ENCODE measurements at places on chromosomes 11 and 22.

GRCh38 chr11:8291421-8292350 lies 28.0 kb upstream of the LMO1 start:
- DNase-seq, result no peak

GRCh38 chr11:63869683-63870082 lies 30.8 kb downstream of the MARK2 start:
- no peak for DNase-seq

GRCh38 chr11:65867284-65868071 lies 5.1 kb downstream of the EFEMP2 start:
- DNase-seq, result no peak

- no peak for DNase-seq
These were observed 1291.7 kb downstream of the BRD1 start for GRCh38 chr22:48535868-48536540.

- no peak for DNase-seq
These were observed 17.3 kb downstream of the COMMD9 start for GRCh38 chr11:36271794-36272407.

DNA sequence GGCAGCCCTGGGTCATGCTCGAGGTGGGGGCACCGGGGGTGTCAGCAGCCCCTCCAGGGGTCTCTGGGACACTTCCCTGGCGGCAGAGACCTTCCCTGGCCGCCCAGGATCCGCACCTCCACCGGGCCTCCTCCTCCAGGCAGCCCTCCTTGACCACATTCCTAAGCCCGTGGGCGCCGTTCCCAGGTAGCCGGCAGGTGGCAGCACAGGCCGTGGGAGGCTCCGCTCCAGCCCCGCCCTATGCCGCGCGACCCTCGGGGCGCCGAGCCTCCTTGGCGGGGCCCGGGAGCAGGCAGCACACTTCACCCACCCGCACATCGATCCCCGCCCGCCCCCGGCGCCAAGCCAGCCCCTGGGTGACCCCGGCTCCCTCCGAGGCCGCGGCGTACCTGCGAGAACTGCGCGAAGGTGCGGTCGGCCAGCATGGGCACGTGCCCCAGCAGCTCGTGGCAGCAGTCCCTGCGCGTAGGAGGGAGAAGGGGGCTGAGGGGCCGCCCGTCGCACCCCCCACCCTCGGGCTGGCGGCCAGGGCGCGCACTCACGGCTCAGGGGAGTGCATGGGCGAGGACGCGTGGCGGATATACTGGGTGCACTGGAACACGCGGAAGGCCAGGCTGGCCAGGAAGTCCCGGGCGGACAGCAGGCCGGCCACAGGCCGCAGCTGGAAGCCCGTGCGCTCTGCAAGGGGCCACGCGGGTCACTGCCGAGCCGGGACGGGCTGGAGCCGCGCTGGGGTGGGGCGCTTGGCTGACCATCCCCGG lies 5.3 kb upstream of the INS start:
- DNase-seq, result no peak

DNA sequence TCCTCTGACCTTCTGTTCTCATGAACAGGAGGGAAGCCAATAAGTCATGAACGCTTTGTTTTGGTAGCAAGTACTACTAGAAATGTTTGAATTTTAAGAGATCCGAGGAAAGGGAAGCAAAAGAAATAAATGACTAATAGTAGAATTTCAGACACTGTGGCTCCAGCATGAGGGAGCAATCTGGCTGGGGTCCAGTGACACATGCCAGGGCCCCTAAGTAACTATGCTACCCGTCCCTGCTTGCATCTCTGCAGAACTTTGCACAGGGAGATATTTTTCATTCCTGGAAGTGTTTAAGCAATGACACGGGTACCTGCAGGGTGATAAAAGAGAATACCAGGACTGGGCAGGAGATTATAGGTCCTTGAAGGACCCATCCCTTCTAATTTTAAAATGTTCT lies 7.3 kb upstream of the ADAMTS8 start:
- DNase-seq, result no peak

GRCh38 chr22:40671369-40671768 lies 7.9 kb upstream of the MCHR1 start:
- DNase-seq, result no peak

DNA sequence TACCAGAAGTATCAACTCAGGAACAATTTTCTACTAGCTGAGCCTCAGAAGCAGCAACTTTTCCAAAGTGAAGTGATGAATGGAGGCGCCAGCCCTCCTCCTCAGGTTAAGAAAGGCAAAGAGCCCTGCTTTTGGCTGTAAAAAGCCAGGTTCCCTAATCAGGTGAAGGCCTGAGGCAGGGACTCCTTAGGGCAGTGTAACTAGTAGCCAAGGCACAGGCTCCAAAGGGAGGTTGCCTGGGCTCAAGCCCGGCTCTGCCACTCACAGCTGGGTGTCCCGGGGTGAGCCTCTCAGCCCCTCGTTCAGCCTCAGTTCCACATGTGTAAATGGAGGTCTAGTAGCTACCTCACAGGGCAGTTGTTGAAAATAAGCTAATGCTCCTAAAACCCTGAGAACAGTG lies 19.5 kb downstream of the TSKU start:
- no peak for DNase-seq

- no peak for DNase-seq
These were observed 49.5 kb downstream of the MCHR1 start for GRCh38 chr22:40728731-40729189.

GRCh38 chr11:123406441-123407129 lies 23.5 kb upstream of the GRAMD1B start:
- DNase-seq, result no peak

GRCh38 chr11:76371170-76371569 lies 9.8 kb downstream of the THAP12 start:
- no peak for DNase-seq

DNA sequence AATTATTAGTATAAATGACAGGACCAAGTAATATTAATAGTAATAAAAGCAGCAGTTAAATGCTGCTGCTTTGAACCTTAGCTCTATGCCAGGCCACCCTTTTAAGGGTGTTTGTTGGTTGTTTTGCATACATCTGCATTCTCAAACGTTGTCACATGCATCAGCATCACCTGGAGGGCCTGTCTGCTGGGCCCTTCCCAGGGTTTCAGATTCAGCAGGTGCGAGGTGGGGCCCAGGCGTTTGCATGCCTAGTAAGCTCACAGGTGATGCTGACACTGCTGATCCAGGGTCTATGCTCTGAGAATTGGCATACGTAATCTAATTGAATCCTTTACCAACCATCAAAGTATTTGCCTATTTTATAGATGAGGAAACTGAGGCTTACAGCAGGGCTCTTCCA lies 246.5 kb downstream of the CADM1 start:
- DNase-seq, result no peak

GRCh38 chr11:76616676-76617552 lies 53.6 kb downstream of the LRRC32 start:
- no peak for DNase-seq

- DNase-seq, result no peak
These were observed 12.9 kb downstream of the CDC45 start for GRCh38 chr22:19492504-19493174.

- no peak for DNase-seq
These were observed 153.8 kb downstream of the CACNA1I start for GRCh38 chr22:39724390-39724789.

GRCh38 chr11:123174196-123175183 lies 20.6 kb downstream of the CLMP start:
- no peak for DNase-seq

DNA sequence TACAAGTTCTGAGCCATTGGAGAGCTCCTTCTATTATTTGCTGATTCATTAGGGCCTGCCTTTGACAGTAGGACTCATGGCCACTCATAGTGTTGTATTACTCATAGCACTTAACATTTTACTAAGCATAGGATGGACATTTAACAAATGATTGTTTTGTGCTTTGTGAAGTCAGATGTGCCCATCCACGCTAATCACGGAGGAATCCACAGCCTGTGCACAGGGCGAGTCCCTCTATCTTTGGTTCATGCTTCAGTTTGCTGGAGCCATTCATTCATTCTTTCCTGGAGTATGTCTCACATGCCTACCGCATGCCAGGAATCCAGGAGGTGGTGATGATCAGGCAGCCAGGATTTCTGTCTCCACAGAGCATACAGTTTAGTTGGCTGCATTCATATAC lies 254.1 kb downstream of the NTM start:
- no peak for DNase-seq

GRCh38 chr11:93773045-93773477 lies 11.0 kb upstream of the MED17 start:
- DNase-seq, result no peak

DNA sequence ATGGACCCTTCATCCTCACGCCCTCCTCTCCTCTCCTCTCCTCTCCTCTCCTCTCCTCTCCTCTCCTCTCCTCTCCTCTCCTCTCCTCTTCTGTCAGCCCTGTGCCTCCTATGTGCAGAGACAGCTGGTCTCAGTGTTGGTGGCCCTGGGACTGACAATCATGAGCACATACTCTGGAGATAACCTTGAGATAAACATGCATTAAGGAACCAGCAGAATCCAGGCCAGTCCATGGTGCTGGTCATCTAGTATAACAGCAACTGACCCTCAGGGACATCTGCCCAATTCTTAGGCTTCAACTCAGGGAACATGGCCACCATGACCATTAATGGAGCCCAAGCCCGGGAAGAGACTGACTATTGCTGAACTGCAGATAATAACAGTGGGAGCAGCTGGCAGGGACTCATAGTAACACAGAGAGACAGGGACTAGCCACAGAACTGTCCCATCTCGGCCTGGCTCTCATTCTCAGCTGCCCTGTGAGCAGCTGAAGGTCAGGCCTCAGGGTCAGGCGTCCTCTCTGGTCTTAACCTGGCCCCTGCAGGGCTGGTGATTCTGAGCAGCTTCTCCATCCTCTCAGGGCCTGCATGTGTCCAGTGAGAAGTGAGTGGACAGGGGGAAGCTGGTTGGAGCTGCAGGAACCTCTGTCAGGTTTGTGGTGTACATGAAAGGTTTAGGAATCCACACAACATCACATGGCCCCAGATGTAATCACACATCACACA lies 45.4 kb downstream of the GGTLC2 start:
- no peak for DNase-seq

GRCh38 chr22:30802202-30803166 lies 107.8 kb downstream of the OSBP2 start:
- DNase-seq, result peak; percentile 72

DNA sequence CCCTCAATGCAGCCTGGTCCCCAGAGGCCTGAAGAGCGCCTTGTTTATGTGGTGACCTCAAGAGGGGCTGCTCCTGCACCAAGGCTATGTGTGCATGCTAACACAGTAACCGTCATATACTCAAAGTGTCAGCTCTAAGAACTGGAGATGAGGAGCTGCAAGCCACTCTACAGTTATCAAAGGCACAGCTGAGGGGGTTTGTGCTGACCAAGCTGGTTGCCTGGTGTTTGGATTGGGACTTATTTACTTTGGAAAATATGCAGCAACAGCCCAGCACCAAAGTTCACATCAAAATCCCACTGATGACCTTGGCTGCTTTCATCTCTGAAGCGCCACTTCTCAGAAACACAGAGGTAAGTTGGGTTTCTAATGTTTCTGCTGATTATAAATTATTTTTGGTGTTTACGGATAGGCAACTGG lies at the start of gene SERPIND1:
SERPIND1 (plus strand) TSS at position 321 of the 420 bp plus-strand sequence. CDS start 5,200 bp downstream, outside the sequence.
- DNase-seq, result no peak

GRCh38 chr11:121041072-121041471 lies 17.2 kb downstream of the TBCEL start:
- no peak for DNase-seq

GRCh38 chr11:115527534-115528125 lies 23.4 kb upstream of the CADM1 start:
- no peak for DNase-seq

DNA sequence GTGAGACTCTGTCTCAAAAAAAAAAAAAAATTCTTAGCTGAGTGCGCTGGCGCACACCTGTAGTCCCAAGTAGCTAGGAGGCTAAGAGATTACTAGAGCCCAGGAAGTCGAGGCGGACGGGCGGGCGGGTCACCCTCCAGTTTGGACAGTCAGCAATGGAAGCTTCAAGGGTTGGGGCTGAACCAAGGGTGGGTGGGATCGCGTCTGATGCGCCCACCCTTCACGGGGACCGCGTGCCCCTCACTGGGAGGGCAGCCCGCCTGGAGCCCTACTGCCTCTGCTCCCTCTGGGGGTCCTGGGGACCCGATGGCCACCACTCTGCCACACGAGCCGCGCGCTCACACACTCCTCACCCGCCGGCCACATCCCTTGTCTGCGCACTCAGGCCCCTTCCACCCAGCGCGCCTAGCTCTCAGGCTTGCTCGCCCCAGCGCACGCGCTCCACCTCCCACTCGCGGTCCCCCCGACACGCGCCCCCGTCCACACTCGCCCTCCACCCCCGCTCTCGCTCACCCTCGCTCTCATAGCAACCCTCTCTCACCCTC lies 494 bp downstream of the CHID1 start:
- DNase-seq, result no peak

- no peak for DNase-seq
These were observed 32.5 kb upstream of the OR6M1 start for GRCh38 chr11:123838659-123839058.

- no peak for DNase-seq
These were observed 13.6 kb upstream of the PHOX2A start for GRCh38 chr11:72257570-72257969.

- no peak for DNase-seq
These were observed 559 bp downstream of the SNX19 start for GRCh38 chr11:130915603-130916237.

DNA sequence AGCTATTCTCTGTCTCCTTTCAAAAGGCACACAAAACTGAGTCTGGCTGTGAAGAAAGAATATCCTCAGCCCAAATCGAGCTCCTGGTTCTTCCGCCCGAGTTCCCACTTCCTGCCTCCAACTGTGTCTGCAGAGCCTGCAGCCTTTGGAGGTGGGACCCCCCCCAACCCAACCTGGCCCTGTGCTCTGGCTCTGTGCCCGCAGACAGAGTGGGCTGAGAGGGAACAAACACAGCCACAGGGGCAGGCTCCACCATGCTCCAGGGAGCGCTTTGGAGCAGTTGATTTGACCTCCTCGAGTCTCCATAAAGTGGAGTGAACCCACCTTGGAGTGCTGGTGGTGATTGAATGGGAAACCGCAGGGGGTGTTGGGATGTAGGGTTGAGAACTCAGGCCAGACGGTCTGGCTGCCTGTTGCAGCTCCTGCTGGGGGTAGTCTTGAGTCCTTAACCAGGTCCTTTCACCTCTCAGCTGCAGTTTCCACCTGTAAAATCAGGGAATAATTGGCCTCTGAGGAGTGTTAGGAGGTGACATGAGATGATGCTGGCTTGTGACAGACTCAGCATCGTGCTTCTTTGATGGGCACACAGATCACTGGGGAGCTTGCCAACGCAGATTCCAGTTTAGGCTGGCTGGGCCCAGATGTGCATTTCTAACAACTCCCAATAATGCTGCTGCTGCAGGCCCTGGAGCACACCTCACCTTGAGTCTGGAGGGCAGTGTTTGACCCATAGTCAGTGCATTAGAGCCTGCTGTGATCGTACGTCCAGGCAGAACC lies 11.4 kb downstream of the DAGLA start:
- DNase-seq, result no peak

DNA sequence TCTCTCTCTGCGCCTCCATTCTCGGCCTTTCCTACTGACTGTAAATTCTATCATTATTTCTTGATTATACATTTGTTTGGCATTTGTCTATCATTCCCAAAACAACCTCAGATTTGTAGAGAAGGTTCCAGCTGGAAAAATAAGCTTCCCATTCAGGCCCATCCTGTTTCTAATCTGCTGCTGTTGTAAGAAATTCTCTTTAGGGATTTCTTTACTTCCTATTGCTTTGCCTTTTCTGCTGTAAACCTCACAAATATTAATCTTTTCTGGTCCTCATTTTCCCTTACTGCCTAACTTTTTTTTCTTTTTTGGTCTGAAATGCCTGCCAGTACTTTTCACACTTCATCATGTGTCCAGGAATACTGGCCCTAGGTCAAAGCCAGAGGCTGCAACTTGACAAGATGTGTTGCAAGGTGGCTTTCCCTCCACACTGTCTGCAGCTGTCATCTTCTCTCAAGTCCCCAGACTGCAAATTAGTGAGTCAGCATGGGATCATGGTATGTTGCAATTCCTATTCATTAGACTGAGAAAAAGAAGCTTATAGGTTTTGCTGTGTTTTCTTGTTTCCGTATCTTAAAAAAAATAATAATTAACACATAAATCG lies 858.7 kb upstream of the CHORDC1 start:
- DNase-seq, result peak; percentile 17
